ENCODE measurements at places on chromosomes 12 and 14.

GRCh38 chr12:107317751-107318555, 224.6 kb upstream of the CRY1 start:
- DNase-seq = peak; percentile 76

- no peak for DNase-seq
These were observed 822.3 kb downstream of the LRFN5 start for GRCh38 chr14:42428996-42429395.

GRCh38 chr12:93152617-93153016, 223.5 kb upstream of the EEA1 start:
- no peak for DNase-seq

- no peak for DNase-seq
These were observed 79.2 kb downstream of the MDGA2 start for GRCh38 chr14:47596232-47596631.

All from effector CD4-positive, alpha-beta T cell (primary cell).